B cell (primary cell): ENCODE measurements at places on chromosomes 4 and X. TPM values are rescaled to one million over a fixed set of nuclear protein-coding genes. Genes with fewer than 3 reads are reported as not detected.

- no peak for DNase-seq
Measured at GRCh38 chrX:23493941-23494374, 159.3 kb downstream of the PTCHD1 start.

The OTC gene
- not detected in 2 replicates for polyA plus RNA-seq

- no peak for DNase-seq
Measured at GRCh38 chr4:11860996-11861395, 432.3 kb upstream of the HS3ST1 start.

The NKX3-2 gene
- polyA plus RNA-seq = not detected in 2 replicates

GRCh38 chr4:61771056-61771455 is 570.9 kb downstream of the ADGRL3 start:
- DNase-seq = no peak

- DNase-seq = peak; percentile 27
Measured at GRCh38 chr4:48766131-48766792, 13.8 kb downstream of the FRYL start.

DNA sequence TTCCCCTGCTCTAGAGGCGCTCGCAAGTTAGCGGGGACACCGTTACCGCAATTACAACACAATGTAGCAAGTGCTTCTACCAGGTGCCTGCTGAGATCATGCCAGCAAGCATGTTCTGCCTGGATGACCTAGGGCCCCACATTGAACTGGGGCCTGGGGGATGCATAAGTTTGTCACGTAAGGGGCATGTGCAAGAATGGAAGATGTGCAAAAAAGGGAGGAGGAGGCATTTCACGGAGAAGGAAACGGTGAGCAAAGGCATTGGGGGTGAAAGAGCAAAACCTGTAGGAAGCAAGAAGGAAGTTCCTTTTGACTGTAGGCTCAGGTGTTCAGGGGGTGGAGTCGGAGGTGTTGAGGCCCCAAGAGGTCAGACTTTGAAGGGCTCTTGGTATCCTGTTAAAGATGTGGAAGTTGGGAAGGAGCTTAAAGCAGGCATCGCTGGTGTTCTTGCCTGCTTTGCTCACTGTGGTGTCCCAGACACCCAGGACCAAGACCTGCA is 602 bp upstream of the SCARB2 start:
- DNase-seq = no peak

- peak; percentile 12 for DNase-seq
Measured at GRCh38 chr4:112736718-112737135, 99.8 kb downstream of the LARP7 start.

- DNase-seq = peak; percentile 72
Measured at GRCh38 chr4:37803348-37803973, 23.0 kb upstream of the PGM2 start.
